ENCODE measurements at places on chromosomes 4 and X.

- no peak for DNase-seq
Measured at GRCh38 chr4:142366769-142367181, 479.3 kb downstream of the INPP4B start.

GRCh38 chr4:183099537-183100297 is 660 bp downstream of the WWC2 start:
- peak; percentile 19 for DNase-seq

DNA sequence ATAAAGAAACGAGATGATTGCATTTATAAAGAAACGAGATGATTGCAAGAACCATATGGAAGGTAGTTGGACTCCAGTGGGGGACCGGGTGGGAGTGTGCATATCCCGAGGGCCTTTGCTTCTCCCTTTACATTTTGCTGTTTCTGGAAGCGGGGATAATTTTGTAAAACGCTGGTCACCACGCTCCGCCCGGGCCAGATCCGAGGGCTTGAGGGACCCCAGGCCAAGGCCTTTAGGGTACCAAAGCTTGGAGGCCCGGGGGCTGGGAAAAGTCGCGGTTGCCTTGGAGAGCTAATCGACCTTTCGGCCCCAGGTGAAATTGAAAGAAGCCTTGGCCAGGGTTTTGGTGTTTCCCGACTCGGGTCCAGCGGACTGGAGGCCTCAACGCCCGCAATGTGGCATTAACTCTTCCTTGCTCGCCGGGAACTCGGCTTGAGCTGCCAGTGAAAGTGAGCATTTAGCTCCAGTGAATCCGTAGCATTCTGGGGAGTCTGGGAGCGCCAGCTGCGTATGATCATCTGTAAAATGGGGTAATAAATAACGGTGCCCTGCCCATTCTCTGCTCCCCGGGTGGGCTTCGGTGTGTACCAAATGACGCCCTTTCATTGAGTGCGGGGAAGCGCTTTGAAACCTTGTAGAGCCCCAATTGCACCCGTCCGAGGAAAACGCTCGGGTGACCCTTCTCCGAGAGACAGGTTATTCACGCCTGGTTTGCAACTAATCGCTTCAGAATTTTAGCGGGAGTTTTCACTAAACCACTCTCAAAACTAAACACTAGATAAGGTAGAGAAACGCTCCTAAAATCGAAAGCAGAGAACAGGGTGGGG is 4.5 kb downstream of the NKX3-2 start:
- no peak for DNase-seq

GRCh38 chrX:118521435-118521834 is 25.8 kb downstream of the DOCK11 start:
- DNase-seq, result no peak

GRCh38 chrX:139167282-139167681 is 363.3 kb upstream of the F9 start:
- DNase-seq, result no peak

- DNase-seq, result no peak
Measured at GRCh38 chr4:174317531-174317930, 33.8 kb downstream of the CEP44 start.

- DNase-seq, result no peak
Measured at GRCh38 chr4:164753873-164754488, at the start of gene SMIM31. Gene SMIM31 (plus strand): TSS chr4:164754131. CDS start chr4:164770444, 16,313 bp downstream.

GRCh38 chr4:182924497-182924896 is 7.3 kb upstream of the DCTD start:
- DNase-seq, result no peak

- DNase-seq, result peak; percentile 36
Measured at GRCh38 chr4:42152507-42153504, at the start of gene BEND4. Gene BEND4 (minus strand): TSS chr4:42152655. CDS start chr4:42152143, 512 bp downstream.
